ENCODE measurements at places on chromosomes 1 and 21.
A peak's percentile ranks its signal among the peaks of the same experiment; 100 is the strongest.

DNA sequence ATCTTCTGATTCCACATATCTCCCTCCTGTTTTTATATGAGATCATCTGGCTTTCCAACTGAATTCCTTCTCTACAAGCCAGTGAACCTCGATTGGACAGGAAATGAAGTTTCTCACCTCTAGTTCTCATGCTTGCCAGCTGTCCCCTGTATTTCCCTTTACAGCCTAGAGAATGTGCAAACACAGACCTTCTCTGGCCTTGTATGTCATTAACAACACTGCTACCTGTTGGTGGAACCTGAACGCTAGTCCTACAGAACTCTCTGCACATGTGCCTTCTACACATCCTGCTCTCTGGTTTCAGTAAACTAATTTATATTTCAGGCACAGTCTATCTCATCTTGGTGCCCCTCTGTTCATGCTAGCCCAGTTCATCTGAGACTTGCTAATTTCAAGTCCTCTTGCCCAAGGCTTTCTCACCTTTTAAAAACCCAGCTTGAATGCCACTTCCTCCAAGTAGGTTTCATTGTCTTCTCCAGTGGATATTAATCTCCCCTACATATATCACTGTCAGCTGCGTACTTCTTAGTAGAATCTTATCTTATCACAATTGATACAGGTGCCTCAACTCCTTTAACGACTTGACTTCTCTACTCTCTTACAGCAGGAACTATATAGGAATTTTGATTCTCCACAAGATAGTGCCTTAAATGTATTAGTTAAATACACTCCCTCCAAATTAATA lies 549.9 kb downstream of the PLPP3 start:
- DNase-seq: no peak

DNA sequence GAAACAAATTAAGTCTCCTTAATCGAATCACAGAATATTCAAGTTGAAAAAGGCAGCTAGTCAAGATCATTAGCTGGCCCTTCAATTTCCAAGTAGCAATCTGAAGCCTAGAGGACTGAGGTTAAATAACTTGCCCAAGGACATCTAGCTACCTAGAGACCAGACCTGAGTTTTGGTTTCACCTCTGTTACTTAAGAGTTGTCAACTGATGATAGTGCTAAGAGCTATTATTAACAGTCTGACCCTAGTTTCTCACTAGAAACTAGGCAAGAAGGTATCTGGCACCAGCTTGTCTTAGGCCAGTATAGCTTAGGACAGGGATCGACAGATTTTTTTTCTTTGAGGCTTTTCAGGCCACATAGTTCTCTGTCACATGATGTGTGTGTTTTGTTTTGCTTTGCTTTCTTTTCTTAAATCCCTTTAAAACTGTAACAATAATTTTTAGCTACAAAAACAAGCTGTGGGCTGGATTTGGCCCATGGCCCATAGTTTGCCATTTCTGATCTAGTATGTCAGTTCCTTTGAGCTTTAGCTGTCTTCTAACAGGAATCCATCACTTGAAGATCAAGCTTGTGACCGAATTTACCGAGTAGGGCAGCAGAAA lies 23.2 kb downstream of the TRIM45 start:
- no peak for DNase-seq

DNA sequence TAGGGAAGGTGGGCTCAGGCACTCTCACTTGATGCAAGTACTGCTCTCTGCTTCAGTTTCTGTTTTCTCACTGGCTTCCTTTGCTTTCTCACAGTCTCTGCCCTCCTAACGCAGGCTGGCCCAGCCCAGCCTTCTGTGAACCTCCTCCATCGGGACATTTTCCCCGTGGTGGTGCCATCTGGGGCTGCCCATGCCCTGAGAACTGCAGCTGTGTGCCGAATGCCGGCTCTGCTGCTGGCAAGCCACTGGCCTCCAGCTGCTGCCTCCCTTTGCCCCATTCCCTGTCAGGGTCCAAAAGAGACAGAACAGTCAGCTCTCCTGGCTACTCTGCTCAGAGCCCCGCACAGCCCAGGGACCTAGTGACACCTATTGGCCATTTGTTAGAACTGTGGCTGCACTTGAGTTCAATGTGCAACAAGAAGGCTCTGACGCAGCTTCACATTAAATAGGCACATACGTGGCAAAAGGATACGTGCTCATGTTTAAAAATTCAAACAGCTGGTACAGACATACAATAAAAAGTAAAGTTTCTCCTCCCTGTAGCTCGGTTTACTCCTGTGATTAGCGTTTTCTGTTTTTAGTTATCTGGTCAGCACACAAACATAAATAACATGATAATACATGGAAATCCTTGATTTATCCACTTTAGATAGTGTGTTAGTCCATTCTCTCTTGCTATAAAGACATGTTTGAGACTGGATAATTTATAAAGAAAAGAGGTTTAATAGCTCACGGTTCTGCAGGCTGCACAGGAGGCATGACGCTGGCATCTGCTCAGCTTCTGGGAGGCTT lies 46.6 kb downstream of the FCRL5 start:
- peak; percentile 65 for DNase-seq

DNA sequence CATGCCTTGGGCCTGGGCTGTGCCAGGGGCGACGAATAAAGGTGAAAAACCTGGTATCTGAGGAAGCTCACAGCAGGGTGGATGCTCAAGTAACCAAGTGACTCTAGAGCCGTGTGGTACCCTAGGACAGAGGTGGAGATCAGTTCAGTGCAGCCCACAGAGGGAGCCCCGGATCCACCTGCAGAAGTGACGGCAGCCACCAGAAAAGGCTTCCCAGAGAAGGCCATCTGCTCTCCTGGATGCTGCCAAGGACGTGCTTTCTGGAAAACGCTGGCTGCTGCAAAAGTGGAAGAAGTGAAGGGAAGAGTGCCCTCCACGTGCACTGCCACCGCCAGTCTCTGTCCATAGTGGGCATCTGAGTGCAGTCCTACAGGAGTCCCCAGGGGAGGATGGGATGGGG lies 27.7 kb downstream of the TMCO4 start:
- DNase-seq: no peak

DNA sequence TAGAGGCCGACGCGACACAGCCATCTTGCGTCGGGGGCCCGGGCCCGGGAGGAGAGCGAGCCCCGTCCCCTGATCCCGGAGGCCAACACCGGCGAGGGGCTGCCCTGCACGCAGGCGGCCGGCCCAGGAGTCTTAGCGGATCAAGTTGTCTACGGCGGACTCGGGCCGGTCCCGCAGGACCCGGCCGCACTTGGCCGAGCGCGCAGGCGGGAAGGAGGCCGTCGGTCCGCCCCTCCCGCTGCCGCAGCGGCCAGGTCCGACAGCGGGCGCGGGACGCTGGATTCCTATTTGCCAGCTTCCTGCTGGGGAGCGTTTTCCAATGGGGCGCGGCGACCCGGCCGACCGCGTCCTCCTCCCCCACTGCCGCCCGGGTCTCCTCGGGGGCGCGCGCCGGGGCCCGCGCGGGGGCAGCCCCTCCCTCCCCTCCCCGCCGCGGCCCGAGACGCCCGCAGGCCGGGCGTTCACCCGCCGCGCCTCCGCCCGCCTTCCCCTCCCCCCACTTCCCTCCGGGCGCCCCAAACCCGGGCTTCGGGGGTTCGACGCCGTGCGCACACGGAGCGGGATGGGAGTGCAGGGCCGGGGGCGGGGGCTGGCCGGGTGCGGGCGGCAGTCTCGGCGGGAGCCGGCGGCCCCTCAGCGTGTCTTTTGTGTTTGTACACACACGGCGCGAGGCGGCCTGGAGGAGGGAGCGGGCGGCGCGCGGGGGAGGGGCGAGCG lies 517 bp upstream of the H3-3A start:
- DNase-seq: peak; percentile 68

GRCh38 chr1:219313961-219314360 lies 140.3 kb downstream of the LYPLAL1 start:
- DNase-seq: no peak

DNA sequence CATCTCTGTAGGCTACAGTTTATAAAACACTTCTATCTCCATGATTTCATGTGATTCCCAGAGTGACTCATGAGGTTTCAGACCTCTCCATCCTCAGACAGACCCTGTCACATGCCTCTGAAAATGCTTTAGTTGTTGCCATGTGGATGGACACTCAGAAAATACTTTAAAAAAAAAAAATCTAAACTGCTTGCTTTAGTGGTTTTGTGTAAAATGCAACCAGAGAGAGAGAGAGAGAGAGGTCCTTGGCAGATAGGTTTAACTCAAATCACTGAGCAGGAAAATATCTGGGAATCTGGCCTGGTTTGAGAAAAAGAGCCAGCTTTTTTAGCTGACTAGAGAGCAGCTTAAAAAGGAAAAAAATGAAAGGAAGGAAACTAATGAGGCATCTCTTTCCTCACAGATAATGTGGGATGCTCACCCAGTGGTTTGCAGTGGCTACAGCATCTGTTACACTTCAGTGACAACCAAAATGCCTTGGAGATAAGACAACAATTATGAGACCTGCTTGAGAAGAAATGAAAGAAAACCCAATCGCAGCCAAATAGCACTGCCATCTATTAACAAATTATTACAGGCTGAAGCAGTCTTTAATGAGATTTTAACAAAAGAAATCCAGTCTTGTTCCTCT lies 54.6 kb upstream of the SYT14 start:
- DNase-seq: peak; percentile 35

DNA sequence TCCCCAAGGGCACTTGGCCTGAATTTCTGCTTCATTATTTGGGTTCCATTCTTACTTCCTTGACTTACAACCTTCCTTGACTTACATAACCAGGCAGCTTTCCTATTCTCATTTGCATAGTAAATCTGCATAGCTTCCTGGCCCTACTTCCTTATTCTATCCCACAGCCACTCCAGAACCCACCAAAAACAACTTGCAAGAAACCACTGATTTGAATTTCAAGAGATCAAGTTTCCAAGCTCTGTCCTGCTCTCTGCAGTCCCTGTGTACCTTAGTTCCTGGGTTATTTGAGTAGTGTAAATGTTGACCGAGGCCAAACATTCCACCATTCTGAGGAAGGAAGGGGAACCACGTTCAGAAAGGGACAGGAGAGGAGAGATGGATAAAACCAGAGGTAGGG lies 603.3 kb downstream of the PTPRC start:
- peak; percentile 30 for DNase-seq

- no peak for DNase-seq
Measured at GRCh38 chr1:87056974-87057373, 142.5 kb downstream of the HS2ST1 start.
